Activated gamma-delta T cell treated with anti-CD3 and anti-CD28 coated beads, Interleukin-2, amount 50 U/mL, for 16 hours (primary cell): ENCODE measurements at places on chromosomes 4 and X.
A peak's percentile ranks its signal among the peaks of the same experiment; 100 is the strongest.

GRCh38 chr4:107845681-107846080 is 20.9 kb downstream of the SGMS2 start:
- no peak for DNase-seq

DNA sequence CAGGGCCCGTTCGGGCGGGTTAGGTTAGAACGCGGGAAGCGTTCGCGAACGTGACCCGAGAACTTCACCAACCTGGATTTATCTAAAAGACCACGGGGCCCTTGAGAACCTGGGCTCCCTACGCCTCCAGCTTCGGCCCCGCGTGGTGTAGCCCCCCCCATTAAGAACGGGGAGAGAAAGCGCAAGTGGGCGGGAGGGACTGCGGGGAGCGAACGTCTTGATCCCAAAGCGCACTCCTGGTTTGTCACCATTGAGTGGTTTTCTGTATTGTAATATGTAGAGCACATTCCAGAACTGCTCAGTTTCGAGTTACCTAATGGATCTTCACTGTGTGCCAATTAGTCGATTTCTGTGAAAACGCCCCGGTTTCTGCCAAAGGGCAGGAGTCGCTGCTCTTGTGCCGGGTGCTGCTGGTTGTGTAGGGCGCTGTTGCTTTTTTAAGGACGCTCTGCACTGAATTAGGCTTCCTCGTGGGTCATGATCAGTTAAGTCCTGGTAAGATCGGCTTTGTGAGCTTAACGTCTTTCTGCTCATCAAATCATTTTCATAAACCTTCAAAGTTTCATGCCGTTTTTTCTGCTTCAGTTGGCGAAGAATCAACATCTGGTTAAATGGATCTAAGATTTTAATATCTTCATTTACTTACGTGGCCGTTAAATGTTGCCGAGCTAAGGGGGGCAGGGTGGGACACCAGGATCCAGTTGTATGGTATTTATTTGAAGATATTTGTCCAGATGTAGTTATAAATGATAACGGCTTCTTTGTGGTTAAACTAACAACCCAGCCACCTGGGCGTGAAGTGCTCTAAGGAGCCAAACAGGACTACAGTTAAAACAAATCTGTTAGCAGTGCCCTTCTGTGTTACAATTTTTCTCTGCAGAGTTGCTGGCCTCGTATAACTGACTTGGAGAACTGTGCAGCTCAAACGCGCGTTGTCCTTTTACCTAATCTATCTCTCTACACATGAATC is 809 bp downstream of the MND1 start:
- peak; percentile 5 for DNase-seq

DNA sequence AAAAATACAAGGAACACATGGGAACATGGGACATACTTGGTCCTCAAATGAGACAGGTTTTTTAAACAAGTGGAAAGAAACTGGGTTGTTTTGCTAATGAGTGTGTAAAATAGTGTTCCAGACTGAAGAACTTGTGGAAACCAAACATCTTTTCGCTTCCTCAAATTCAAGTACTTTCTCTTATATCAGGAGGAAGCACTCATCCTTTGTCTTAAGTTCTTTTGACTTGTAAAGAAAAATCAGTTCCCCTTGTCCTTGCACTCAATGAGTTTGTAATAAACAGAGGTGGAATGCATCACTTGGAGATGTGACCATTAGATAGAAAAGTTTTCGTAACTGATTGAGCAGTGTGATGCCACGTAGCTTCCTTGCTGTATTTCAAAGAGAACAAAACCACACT is 101.1 kb downstream of the PHOX2B start:
- no peak for DNase-seq

DNA sequence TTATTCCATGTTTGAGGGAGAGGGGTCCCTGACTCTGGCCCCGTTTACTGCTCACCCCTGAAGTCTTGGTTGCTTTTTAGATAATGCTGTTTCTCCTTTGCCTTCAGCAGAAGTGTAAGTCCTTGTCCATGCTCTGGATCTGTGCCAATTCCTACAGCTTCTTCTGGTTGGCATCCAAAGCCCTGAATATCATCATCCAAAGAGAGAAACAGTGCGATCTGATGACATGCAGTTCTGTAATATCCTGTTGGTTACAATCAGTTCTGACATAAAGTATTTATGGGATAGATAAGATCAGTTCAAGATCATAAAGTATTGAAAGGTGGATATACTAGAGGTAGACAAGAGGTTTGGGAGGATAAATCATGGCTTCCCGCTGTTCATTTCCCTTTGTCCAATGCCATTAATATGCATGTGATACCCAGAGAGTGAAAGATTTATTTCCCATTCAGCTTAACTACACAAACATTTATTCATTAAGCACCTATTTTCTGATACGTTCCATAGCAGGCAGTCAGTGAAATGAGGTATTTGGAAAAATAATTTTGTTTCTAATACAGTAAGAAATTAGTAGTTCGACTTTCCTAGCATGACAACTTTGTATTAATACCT is 53.2 kb upstream of the TMEM150C start:
- no peak for DNase-seq

- no peak for DNase-seq
Observed at GRCh38 chr4:7694324-7694723, 245.3 kb downstream of the AFAP1 start.

DNA sequence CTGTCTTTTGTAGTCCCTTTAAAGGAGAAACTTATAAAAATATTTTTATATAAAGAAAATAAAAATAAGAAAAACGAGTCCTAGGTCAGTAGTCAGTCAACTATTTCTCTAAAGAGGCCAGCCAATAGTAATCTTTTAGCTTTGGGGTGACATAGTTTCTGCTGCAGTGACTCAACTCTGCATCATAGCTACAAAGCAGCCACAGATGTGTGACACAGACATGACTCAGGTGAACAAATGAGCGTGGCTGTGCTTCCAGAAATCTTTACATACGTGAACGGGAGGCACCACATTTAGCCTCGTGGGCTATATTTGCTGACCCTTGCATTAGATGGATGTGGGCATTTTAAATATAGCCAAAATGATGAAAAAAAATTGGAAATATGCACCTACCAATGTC is 1862.5 kb upstream of the TENM3 start:
- no peak for DNase-seq

DNA sequence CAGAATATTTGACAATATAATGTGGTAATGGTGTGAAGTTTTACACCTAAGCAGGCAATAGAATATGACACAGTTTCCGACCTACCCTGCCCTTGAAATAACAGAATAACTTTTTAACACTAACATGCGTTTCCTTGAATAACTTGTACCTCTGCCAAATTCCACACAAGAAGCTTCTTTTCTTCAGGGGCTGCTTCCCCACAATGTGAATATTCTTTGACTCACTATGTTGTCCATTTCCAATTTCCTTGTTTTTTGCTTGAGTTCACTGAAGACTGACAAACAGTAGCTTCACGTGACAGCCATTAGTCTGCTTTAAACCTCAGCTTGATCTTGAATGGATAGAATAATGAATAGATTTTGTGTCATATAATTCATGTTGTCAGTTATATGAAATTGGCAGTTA is 14.3 kb downstream of the SHROOM3 start:
- DNase-seq, result no peak

DNA sequence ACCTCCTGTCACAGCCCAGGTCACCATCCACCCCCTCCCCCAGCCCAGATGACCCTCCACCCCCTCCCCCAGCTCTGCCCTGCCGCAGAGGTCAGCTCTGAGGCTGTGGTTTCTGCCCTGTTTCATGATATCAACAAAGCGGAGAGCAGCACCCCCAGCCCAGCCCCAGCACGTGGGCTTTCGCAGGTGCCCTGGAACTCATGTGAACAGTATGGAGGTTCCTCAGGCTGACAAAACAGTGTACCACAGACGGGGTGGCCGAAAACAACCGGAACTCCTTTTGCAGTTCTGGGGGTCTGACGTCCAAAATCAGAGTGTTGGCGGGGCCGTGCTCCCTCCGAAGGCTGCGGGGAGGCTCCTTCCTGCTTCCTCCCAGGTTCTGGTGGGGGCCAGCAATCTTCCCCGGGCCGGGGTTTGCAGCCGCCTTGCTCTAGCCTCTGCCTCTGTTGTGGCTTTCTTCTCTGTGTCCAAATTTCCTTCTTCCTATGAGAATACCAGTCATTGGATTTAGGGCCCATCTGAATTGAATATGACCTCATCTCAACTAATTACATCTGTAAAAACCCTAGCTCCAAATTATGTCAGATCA is 7.9 kb upstream of the PSAPL1 start:
- no peak for DNase-seq

GRCh38 chr4:3013839-3014350 is 50.5 kb downstream of the GRK4 start:
- DNase-seq, result no peak

- no peak for DNase-seq
Observed at GRCh38 chrX:270848-271367, 10.3 kb upstream of the PLCXD1 start.

GRCh38 chr4:7394681-7395451 is 39.9 kb downstream of the PSAPL1 start:
- no peak for DNase-seq

GRCh38 chr4:114252499-114252898 is 273.1 kb upstream of the ARSJ start:
- no peak for DNase-seq

DNA sequence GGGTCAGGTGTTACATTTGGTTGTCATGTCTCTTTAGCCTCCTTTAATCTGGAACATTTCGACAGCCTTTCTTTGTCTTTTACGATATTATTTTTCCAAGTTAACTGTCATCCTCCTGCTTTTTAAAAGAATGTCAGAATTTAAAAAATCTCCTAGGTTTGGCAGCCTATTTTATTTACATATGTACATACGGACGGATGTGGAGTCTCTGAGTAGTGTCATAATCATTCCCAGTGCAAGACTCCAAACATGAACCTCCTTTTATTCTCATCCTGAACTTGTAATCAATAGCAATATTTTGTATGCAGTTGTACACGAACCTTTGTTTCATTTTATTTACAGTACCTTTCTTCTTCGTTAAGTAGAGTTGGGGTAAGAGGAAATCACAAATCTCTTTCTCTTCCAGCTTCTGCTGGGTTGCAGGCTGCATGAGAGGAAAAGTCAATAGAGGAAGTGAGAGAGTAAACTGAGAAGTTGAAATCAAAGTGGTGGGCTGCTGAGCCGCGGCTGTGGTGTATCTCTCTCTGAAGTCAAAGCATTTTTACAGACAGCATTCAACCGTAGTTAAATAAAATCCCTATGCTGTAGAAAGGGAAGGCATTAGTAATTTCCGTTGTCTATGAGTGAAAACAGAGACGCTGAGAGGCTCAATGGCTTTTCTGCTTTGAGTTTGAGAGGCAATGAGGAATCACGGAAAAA is 53.9 kb upstream of the RPS6KA3 start:
- DNase-seq, result no peak

DNA sequence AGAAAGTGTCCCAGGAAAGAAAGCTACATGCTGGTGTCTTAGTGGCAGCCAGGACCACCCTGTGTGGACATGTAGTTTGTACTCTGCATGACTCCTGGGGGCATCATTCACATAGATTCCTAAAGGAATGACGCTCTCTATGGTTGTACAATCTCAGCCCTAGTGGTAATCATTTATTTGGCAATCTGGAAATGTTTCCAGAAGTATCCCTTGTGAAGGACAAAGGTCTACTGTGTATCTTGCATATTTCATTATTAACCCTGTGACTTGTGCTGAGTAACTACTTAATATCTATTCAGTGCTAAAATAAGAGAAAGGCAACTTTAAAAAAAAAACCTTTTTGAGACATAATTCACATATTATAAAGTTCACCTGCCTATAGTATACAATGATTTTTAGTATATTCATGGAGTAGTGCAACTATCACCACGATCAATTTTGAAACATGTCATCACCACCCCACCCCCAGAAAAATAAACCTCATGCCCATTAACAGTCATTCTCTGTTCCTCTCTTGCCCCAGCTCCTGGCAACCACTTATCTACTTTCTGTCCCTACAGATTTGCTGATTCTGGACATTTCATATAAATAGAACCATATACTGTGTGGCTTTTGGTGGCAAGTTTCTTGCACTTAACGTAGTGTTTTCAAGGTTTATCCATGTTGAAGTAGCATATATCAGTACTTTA is 51.7 kb downstream of the SHROOM3 start:
- DNase-seq, result no peak

GRCh38 chrX:119069762-119070161 is 3.0 kb upstream of the CT47C1 start:
- DNase-seq, result no peak

DNA sequence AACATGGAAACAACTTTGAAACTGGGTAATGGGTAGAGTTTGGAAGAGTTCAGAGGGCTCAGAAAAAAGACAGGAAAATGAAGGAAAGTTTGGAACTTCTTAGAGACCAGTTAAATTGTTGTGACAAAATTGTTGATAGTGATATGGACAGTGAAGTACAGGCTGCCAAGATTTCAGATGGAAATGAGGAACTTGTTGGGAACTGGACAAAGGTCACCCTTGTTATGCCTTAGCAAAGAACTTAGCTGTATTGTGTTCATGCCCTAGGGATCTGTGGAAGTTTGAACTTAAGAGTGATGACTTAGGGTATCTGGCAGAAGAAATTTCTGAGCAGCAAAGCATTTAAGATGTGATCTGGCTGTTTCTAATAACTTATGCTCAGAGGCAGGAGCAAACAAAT is 5.1 kb upstream of the ARL13A start:
- no peak for DNase-seq

GRCh38 chr4:170420255-170420693 is 330.5 kb upstream of the AADAT start:
- no peak for DNase-seq

- no peak for DNase-seq
Observed at GRCh38 chr4:145773581-145774234, 93.8 kb downstream of the C4orf51 start.

GRCh38 chrX:101208152-101208905 is 11.3 kb upstream of the DRP2 start:
- DNase-seq, result no peak

DNA sequence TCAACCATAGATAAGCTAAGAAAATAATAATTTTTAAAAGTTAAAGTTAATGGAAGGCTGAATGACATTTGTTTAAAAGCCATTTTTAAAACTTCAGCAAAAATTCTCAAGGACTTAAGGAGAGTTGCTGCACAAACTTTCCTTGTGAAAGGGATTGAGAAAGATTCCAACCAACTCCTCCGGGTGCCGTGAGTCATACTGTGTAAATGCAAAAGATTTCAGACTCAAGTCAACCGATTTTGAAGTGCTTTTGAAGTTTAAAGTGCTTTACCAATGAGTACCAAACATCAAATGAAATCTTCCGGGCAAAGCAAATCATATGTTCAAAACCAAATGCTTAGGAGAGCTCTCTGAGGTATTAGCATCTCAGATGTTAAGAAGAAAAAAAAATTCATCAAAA is 31.4 kb downstream of the VCX2 start:
- DNase-seq, result no peak

- no peak for DNase-seq
Observed at GRCh38 chr4:95255396-95256107, 293.2 kb downstream of the UNC5C start.

GRCh38 chr4:136750897-136751296 is 781.4 kb downstream of the PCDH18 start:
- DNase-seq, result no peak

- DNase-seq, result no peak
Observed at GRCh38 chrX:15564981-15565579, 35.7 kb downstream of the ACE2 start.

GRCh38 chrX:130830599-130831346 is 72.2 kb downstream of the ENOX2 start:
- no peak for DNase-seq
